ENCODE measurements at places on chromosomes 3 and 15.

DNA sequence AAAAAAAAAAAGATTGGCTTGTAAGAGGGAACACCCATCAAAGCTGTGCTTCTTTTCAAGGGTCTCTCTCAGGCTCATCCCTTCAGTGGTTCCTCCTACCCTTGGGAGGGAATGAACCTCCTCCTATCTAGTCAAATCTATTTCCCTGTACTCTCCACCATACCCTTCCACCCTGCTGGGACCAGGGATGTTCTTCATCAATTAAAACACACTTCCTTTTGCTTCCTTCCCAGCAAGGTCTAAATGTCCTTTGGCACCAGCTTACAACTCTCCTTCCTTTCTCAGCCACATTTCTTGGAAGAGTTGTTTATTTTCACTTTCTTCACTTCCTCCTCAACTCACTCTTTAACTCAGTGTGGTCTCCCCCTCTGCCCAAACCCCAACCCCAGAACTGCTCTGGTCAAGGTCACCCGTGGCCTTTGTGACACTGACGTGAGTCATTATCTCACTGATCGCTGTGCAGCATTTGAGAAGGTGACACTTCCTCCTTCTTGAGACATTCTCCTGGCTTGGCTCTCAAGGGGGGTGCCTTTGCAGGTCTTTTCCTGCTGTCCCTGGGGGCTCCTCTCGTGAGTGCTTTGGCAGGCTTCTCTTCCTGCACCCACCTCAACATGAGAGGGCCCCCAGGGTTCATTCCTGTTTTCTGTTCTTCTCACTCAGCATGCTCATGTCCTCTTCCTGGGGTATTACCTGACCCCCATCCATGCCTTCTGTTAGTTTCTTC lies 210.5 kb upstream of the TLE3 start:
- no peak for DNase-seq

- DNase-seq: peak; percentile 70
These were observed 204.9 kb downstream of the CNTN4 start for GRCh38 chr3:2303566-2303965.

- DNase-seq: no peak
These were observed 16.8 kb downstream of the MYO5C start for GRCh38 chr15:52278636-52279367.

GRCh38 chr3:8954938-8955763 lies 8.1 kb downstream of the RAD18 start:
- DNase-seq: peak; percentile 53

- no peak for DNase-seq
These were observed 283.4 kb downstream of the LSAMP start for GRCh38 chr3:116161575-116162525.

GRCh38 chr3:144843099-144843498 lies 871.5 kb downstream of the DIPK2A start:
- peak; percentile 52 for DNase-seq

Measured in GM23338 (cell line).